Endothelial cell of umbilical vein (primary cell): ENCODE measurements at places on chromosomes 12 and 14.

GRCh38 chr14:74973003-74973653 lies 17.7 kb upstream of the PGF start:
- no peaks in the 10 kb centered on the region for H3K27me3 ChIP-seq
- no peak overlapping the region for H3K4me3 ChIP-seq
- H3K36me3 ChIP-seq: no peaks in the 10 kb centered on the region
- peak; percentile 84 for DNase-seq

GRCh38 chr12:100554608-100555077 lies 18.8 kb upstream of the GAS2L3 start:
- peaks cover 3% of the 10 kb centered on the region for H3K4me1 ChIP-seq
- no peaks in the 10 kb centered on the region for H3K36me3 ChIP-seq
- no peak overlapping the region for H3K27ac ChIP-seq
- peak; percentile 96 for DNase-seq
- no peak overlapping the region for H3K4me3 ChIP-seq

DNA sequence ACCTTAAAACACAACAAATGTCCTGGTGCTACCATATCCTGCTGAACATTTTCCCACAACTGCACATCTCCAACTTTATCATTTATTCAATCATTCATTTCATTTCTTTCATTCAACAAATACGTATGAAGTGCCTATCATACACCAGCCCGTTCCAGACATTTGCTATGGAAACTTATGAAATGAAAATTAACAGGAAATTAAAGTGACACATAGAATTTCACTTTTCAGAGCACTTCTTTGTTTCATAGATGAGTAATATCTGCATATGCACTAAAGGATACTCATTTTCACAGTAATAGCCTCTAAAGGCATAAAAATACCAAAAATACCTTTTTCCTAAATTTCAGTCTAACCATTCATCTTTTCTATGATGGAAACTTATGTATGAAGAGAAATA lies 12.6 kb downstream of the CNIH1 start:
- H3K27me3 ChIP-seq: no peaks in the 10 kb centered on the region
- no peak for DNase-seq
- H3K4me3 ChIP-seq: no peak overlapping the region

DNA sequence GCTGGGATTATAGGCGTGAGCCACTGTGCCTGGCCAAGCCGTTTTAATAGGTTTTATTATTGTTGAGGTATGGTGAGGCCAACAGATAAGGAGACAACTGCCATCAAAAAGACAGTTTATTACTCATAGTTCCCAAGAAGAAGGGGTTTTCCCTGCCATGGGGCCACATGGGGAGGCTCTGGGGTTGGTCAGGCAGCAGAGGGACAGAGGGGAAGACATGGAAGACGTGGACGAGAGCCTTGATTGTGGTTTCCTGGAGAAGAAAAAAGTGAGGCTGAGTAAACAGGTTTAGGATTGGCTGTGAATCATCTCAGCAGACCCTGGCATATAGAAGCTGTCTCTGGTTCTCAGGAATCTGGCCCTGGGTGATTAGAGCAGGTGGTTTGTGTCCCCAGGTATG lies 69.9 kb downstream of the FOXN4 start:
- H3K36me3 ChIP-seq: no peaks in the 10 kb centered on the region
- no peak overlapping the region for H3K4me3 ChIP-seq
- H3K27ac ChIP-seq: no peak overlapping the region
- DNase-seq: no peak
- H3K27me3 ChIP-seq: no peaks in the 10 kb centered on the region

- no peak overlapping the region for H3K27ac ChIP-seq
- H3K36me3 ChIP-seq: no peaks in the 10 kb centered on the region
- no peak for DNase-seq
Observed at GRCh38 chr12:30169839-30170591, 386.3 kb upstream of the TMTC1 start.

DNA sequence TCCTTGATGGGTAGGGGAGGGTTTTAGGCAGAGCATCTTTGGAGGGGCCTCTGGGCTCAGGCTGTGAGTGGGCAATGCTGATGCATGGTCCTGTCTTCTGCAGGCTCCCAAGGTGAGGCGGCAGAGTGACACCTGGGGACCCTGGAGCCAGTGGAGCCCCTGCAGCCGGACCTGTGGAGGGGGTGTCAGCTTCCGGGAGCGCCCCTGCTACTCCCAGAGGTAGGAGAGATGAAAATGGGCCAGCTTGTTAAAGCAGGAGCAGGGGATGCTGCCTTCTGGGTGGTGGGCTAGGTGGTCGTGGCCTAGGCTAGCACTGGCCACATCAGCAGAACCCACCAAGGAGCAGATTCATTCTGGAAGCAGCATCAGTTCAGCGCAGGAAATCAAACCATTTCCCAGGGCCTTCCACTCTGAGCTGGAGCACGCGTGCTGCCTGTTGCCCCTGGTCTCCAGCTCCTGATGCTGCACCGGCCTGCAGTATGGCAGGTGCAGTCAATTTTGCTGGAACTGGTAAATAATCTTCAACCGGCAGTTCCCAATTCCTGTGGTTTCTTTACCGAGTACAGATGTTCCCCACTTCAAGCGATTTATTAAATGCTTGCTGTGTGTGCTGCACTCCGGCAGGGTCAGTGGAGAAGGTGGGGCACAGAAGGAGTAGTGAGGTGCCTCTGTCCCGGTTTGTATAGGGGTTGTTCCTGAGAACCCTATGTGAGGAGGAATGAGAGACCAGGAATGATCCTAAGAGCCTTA lies 7.4 kb downstream of the PAPLN start:
- H3K4me3 ChIP-seq: peak overlapping the region; percentile 53
- H3K27ac ChIP-seq: no peak overlapping the region
- no peaks in the 10 kb centered on the region for H3K27me3 ChIP-seq
- no peak for DNase-seq
- H3K36me3 ChIP-seq: no peaks in the 10 kb centered on the region
- H3K4me1 ChIP-seq: peaks cover 15% of the 10 kb centered on the region

GRCh38 chr12:127680516-127680915 lies 586.5 kb upstream of the TMEM132C start:
- H3K4me1 ChIP-seq: no peaks in the 10 kb centered on the region
- no peaks in the 10 kb centered on the region for H3K27me3 ChIP-seq
- no peak for DNase-seq
- no peak overlapping the region for H3K4me3 ChIP-seq

GRCh38 chr12:119381471-119382235 lies 47.1 kb downstream of the CCDC60 start:
- no peak overlapping the region for H3K27ac ChIP-seq
- H3K27me3 ChIP-seq: no peaks in the 10 kb centered on the region
- H3K4me3 ChIP-seq: no peak overlapping the region
- DNase-seq: no peak
- no peaks in the 10 kb centered on the region for H3K36me3 ChIP-seq

DNA sequence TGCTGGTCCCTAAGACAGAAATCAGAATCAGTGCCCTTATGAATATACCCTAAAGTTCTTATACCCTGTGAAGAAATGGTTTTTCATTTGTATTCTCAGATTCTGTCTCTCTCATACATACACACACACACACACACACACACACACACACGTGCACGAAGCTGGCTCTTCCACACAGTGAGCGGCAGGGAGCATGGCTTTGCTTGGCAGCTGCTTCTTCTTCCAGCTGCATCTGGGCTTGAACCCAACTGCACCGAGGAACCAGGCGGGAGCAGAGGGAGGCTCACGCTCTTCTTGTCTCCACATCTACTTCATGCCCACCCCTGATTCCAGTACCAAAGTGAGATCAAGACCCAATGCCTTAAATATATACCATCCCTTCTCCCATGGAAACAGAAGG lies 19.4 kb downstream of the GRIN2B start:
- H3K4me1 ChIP-seq: no peaks in the 10 kb centered on the region
- no peak overlapping the region for H3K27ac ChIP-seq
- no peaks in the 10 kb centered on the region for H3K36me3 ChIP-seq
- H3K4me3 ChIP-seq: no peak overlapping the region
- DNase-seq: no peak

DNA sequence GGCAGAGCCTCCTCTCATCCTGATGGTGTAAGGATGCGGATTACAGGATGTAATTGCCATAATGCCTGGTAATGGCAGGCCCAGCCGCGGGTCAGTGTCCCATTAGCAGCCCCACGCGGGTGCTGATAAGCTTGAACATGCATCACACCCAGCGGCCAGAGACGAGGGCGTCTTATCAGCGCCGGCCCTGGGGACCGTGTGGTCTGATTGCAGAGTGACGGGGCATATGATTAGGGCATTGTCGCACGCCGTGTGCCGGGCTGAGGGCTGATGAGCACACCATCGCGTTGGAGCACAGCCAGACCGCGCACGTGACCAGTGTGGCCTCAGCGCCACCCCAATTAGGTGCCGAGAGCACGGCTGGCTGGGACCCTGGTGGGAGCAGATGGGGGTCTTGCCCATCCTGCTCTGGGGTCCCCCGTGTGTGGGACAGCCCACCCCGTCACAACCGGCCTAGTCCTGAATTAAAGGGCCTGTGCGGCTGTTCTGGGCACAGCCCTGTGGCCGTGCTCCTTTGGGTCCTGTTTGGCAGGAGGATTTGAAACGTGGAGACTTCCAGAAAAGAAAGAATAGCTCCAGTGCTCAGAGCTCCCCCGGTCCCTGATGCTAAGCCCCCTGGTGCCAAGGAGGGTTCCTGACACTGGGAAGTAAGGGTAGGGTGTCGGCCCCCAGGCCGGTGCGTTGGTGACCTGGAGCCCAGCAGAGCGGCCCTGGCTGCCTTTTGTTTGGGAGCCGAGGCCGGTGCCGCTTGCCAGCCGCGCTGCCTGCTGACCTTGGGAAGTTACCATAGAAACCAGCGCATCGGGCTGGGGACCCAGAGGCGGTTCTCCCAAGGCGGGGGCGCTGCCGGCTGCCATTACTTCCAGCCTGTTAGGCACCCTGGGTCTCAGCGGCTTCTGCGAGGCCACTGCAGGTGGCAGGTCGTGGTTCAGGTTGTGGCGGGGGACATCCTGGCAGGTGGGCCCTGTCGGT lies 20.7 kb downstream of the KIF26A start:
- H3K27me3 ChIP-seq: no peaks in the 10 kb centered on the region
- no peak overlapping the region for H3K4me3 ChIP-seq
- H3K4me1 ChIP-seq: peaks cover 12% of the 10 kb centered on the region
- H3K36me3 ChIP-seq: peaks cover 2% of the 10 kb centered on the region
- no peak for DNase-seq

DNA sequence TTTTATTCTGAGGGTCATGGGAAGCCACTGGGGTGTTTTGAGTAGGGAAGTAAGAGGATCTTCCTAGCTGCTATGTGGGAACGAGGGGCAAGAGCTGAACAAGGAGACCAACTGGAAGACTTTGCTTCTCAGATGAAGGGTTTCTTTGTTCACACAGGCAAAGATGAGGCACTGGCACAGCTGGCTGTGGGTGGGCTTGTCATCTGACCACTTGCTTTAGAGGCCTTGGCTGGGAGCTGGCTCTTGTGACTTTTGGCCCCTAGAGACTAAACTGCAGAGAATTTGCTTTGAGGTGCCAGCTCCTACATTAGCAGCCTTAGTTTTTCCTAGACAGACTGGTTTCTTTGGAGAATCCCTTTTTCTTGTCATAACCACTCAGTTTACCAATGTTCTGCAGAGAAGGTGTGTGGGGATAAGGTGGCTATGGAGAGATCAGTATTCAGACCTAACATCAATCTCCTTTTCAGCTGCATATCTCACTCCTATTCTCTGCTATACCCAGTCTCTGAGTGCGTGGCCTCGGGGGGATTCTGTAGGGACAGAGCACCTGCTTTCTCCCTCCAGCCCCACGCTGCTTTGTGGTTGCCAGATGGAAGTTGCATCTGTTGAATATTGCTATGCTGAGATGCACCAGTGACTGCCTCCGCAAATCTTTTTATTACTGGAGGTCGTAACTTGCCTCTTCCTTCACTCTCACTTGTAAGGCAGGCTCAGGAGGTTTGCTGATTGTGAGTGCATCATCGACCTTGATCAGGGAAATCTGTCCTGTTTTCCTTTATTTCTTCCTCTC lies 12.7 kb downstream of the PPP2R5C start:
- H3K27me3 ChIP-seq: peaks cover 11% of the 10 kb centered on the region

GRCh38 chr14:98591161-98591560 lies 680.8 kb downstream of the BCL11B start:
- no peaks in the 10 kb centered on the region for H3K4me1 ChIP-seq
- no peak overlapping the region for H3K4me3 ChIP-seq
- no peak overlapping the region for H3K27ac ChIP-seq
- H3K36me3 ChIP-seq: no peaks in the 10 kb centered on the region
- no peak for DNase-seq

GRCh38 chr14:85618390-85618789 lies 88.4 kb downstream of the FLRT2 start:
- no peak for DNase-seq
- H3K4me1 ChIP-seq: no peaks in the 10 kb centered on the region
- no peak overlapping the region for H3K27ac ChIP-seq
- H3K4me3 ChIP-seq: no peak overlapping the region

GRCh38 chr14:68257969-68258368 lies 438.4 kb downstream of the RAD51B start:
- H3K27ac ChIP-seq: no peak overlapping the region
- no peak for DNase-seq
- no peaks in the 10 kb centered on the region for H3K36me3 ChIP-seq
- peaks cover 12% of the 10 kb centered on the region for H3K4me1 ChIP-seq
- no peak overlapping the region for H3K4me3 ChIP-seq

- H3K27me3 ChIP-seq: no peaks in the 10 kb centered on the region
- H3K27ac ChIP-seq: no peak overlapping the region
- H3K36me3 ChIP-seq: no peaks in the 10 kb centered on the region
- H3K4me3 ChIP-seq: no peak overlapping the region
- no peak for DNase-seq
Observed at GRCh38 chr14:90184571-90185266, 71.6 kb upstream of the PSMC1 start.

- H3K36me3 ChIP-seq: no peaks in the 10 kb centered on the region
- no peaks in the 10 kb centered on the region for H3K27me3 ChIP-seq
- H3K27ac ChIP-seq: no peak overlapping the region
- H3K4me3 ChIP-seq: no peak overlapping the region
- no peak for DNase-seq
Observed at GRCh38 chr14:101620031-101620788, 58.9 kb downstream of the DIO3 start.

- H3K4me1 ChIP-seq: peaks cover 2% of the 10 kb centered on the region
- no peak for DNase-seq
- peaks cover 22% of the 10 kb centered on the region for H3K27me3 ChIP-seq
- H3K4me3 ChIP-seq: no peak overlapping the region
- no peaks in the 10 kb centered on the region for H3K36me3 ChIP-seq
Observed at GRCh38 chr14:32940711-32941667, 2.3 kb downstream of the NPAS3 start.

GRCh38 chr14:51028851-51029754 lies 65.8 kb downstream of the TRIM9 start:
- H3K4me1 ChIP-seq: no peaks in the 10 kb centered on the region
- no peak overlapping the region for H3K27ac ChIP-seq
- DNase-seq: no peak
- H3K27me3 ChIP-seq: peaks cover 4% of the 10 kb centered on the region

DNA sequence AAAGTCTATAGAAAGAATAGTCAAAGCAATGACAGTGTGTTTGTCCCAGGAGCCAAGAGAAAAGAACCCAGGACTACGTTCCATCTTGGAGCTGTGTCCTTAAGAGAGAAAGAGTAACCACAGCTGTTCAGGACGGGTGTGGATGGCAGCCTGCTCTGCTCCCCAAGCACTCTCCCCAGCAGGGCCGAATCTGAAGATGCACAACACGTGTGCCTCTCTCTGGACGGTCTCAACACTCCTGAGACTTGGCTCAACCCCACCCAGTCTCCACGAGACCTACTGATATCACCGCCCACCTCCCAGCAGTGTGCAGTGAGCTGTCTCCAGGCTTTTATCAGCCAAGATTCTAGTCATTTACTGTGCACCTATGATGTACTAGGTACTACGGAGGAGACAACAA lies 27.3 kb upstream of the ANO2 start:
- peaks cover 90% of the 10 kb centered on the region for H3K36me3 ChIP-seq
- H3K27me3 ChIP-seq: no peaks in the 10 kb centered on the region
- H3K27ac ChIP-seq: no peak overlapping the region
